ENCODE measurements at places on chromosomes 1 and 21.

GRCh38 chr1:226672339-226672762 lies 66.7 kb downstream of the ITPKB start:
- no peak for DNase-seq

- DNase-seq = peak; percentile 49
Measured at GRCh38 chr1:91650764-91651163, 150.1 kb downstream of the CDC7 start.

DNA sequence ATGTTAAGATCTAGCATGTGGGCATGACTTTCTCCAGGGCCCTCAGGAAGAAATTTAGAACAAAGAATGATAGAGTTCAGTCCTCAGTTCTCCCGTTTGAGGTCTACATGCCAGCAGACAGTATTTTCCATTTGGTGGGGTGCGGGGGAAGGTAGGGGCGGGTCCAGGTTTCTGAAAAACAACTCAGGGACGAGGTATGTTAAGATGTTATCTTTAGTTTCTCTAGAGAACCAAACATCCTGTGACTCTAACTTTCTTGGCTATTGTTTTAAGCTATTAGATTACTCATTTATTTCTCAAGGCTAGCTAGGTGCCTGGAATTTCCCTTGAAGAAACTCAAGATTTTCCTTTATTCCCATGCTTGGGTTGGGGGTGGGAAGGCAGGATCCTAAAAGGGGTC lies 42.3 kb upstream of the SYT14 start:
- DNase-seq = no peak

- peak; percentile 4 for DNase-seq
Measured at GRCh38 chr21:38380481-38381137, 117.7 kb downstream of the ERG start.

DNA sequence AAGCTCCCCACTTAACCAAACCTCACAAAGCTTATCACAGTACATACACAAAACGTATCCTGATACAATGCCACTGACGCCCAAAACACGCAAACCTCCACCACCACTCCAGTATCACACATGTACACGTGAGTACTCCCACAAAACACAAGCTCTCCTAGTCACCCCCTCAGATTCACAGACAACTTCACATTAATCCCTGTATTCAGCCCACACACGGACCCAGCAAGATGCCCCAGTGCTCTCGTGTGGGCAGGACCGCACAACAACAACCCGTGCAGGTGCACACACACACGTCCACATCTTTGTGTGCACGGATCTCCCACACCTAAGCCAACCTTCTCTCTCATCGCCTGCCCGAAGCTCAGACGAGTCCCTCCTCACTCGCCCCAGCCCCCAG lies 17.6 kb downstream of the PADI1 start:
- DNase-seq = no peak

DNA sequence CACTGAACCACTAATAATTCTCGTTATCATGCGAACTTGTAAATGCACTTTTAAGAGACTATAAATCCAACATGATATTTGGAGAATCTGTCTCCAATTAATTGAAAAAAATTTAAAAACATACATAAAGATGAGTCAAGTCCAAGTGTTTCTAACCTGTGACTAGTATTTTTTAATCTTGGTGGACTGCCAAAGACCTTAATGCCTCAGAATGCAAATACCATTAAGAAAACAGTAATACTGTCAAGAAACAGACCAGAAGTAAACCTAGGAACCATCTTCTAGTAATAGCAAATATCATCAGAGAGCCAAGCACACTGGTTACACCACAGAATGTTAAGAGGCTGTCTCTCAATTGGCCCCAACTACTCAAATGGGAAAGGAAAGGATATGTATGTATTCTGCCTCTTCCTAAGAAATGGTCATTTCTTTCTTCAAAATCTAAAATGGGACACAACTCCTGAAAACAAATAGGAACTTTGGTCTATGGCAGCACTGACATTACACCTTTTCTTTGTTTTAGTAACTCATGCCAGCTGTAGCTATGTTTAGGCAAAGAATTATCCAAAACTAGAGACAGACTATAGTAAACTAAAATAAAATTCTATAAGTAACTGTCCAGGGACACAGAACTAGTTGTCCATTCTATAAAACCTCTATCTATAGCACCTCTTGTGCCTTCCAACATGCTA lies 15.8 kb downstream of the SCYL3 start:
- DNase-seq = no peak

GRCh38 chr1:198500096-198500495 lies 40.4 kb downstream of the ATP6V1G3 start:
- DNase-seq = no peak

DNA sequence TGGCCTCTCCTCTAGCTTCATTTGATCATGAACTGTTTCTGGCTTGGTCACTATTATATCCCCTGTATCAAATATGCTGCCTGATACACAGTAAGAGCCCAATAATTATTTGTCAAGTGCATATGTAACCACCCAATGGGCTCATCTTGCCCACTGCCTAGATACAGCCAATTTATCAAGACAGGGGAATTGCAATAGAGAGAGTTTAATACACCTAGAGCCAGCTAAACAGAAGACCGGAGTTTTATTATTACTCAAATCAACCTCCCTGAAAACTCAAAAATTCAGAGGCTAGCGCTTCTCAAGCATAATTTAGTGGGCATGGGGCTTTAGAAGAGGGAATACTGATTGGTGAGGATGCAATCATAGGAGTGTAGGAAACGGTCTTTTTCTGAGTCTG lies 18.3 kb upstream of the UAP1 start:
- DNase-seq = no peak
